Cortex of kidney (tissue), 1 donor: ENCODE measurements at places on chromosomes 4 and X.

DNA sequence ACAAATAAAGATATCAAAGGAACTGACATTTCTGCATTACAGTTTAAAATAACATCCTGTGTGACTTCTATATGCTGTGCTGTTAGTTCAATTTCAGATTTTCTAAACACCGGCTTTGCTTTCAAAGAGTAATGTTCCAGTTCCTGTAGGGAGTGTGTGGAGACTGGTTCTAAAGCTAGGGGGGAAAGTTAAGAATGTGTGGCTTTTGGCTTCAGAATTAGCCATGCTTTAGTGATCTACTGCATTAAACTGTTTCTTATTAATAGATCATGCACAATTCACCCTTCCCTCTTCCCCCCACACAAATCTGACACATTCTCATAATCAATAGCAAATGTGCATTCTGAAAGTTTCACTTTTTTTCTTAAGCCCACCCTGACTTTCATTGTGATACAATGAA is 32.0 kb upstream of the DKK2 start:
- no peak for DNase-seq

DNA sequence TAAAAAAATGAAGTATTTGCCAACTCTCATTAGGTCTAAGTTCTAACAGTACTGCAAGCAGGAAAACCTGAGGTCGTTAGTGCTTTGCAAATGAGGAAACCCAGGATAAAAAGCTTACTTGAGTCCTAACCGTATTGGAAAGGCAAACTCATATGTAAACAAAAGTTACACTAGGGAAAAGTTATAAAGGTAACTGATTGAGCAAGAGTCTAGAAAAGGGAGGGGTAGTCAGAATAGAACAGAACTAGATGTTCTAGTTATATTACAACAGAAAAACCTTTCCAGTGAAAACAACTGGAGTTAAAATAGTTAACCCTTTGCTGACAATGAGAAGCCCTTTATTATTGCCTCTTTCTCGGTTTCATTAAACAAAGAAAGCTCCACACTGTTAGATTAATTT is 66.4 kb upstream of the MAOA start:
- DNase-seq = no peak

DNA sequence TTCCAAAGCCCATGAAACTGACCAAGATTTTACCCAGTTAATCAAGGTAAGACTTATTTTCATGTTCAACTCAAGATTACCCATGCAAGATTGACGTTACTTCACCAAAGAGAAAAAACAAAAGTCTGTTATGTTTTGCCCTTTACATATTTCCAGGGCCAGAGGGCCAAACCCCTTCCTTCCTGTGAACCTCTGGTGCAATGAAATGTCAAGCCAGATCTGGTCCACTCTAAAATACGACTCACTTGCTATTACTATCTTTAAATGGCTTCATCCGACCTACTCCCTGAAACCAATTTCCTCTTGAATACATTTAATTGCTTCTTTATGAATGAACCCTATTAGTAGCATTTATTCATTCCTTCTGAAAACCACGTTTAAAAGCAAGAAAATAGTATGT is 33.0 kb downstream of the TSPAN5 start:
- DNase-seq = no peak

DNA sequence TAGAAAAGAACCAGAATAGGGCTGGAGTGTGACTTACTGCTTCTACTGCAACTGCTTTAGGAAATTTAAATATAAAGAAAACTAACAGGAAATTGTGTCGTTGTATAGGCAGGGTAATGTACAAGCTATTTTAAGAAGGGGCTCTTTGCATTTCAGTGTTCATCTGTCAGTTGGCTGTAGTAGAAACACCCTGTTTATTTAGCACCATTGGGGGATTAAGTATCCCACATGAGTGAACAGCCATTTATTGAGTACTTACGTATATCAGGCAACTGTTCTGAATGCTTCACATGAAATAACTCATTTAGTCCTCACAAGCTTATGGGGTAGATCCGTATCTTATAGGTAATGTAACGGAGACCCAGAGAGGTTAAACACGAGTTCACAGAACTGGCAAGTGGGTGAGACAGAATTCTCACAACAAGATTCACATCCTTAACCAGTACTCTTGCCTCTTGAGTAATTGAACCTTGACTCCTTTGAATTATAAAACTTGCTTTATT is 23.9 kb downstream of the STIM2 start:
- DNase-seq = no peak

- DNase-seq = no peak
Observed at GRCh38 chr4:4864443-4864939, 5.0 kb downstream of the MSX1 start.

DNA sequence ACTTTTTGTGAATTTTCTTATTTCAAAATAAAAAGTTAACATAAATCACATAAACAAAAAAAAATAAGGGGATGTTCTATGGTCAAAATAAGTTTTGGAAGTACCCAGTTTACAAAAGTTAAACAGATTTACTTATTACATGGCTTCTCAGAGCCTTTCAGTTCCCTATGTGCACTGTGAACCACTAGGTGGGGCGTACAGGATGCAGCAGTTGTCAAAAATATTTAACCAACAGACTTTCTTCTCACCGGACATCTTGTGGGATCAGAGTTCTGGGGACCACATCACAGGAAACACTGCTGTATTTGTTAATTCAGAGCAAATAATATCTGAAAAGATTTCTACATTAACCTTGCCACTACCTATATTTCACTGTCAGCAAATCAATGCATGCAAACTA is 74.1 kb downstream of the SMARCA1 start:
- no peak for DNase-seq

GRCh38 chrX:150692831-150693724 is at the start of gene MTMR1:
TSS of gene MTMR1 (plus strand) at chrX:150693396. CDS start at chrX:150693531, 135 bp downstream.
- DNase-seq = no peak

DNA sequence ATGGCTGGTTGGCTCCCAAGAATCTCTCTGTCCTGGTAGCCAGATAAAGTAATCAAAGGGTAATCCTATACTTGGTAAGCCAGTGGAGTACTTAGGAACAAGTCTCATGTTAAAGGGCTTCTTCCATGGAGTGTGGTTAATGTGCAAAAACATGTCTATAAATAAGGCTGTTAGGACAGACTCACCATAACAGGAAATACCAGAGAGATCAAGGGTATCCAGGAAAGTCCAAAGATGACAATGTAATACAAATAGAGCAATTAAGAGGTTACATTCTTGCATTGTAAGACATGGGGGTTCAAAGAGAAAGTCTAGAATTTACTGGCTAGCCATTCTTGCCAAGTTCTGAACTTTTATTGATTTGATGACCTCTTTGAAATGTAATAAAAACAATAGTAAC is 61.9 kb upstream of the ZCCHC13 start:
- DNase-seq = no peak

GRCh38 chr4:7887436-7887835 is 52.2 kb downstream of the AFAP1 start:
- DNase-seq = no peak

- DNase-seq = no peak
Observed at GRCh38 chrX:103253608-103254007, 1.3 kb downstream of the TCEAL8 start.

DNA sequence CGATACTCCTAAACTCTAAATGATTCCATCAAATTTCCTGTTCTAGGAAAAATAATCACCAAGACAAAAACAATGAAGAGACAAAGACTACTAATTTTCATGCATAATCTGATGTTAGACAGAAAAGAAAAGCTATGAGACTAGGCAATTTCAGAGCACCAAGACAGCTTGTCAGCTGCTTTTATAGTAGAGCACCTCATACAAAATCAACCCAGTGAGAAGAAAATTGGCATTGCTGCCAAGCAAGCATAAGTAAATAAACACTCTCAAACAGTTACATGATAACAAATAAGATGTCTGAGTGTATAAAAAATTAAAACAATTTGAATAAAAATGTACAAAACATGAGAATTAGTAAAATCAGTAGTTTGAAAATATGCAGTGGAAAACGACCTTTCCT is 1544.6 kb downstream of the C4orf33 start:
- DNase-seq = no peak

DNA sequence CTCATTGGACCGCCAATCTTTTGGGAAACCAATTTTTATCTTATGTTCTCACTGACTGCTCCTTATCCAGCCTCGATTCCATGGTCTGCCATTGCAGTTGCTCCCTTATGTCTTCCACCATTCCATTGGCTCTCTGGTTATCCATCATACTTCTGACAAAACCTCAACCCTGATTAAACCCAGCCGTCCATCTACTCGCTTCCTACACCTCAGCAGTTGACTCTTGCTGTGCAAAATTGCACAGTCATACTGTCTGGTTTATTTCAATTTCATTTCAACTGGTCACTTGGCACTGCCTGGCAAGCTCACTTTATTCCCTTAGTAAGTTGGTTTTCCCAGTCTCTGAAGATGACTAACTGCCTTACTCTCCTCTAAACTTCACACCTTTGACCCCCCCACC is 26.2 kb downstream of the ARL9 start:
- no peak for DNase-seq

DNA sequence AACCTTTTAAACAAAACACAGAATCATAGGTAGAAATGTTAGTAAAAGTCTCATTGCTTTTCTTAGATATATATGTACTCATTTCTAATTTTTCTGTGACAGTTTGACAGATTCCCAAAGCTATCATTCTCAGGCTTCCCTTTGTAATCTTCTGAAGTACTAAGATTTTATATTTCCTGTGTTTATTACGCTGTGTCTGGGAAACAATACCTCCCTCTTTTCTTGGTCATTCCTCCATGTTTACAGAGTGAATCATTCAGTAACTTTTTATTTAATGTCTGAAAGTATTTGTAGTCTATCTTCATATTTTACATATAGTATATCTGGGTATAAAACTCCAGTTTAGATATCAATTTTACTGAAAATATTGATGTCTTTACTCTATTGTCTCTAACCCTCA is 1826.3 kb upstream of the IGFBP7 start:
- no peak for DNase-seq

GRCh38 chr4:24197955-24198354 is 308.1 kb upstream of the PPARGC1A start:
- DNase-seq = no peak

GRCh38 chr4:81164623-81165416 is 50.2 kb downstream of the PRKG2 start:
- DNase-seq = no peak

DNA sequence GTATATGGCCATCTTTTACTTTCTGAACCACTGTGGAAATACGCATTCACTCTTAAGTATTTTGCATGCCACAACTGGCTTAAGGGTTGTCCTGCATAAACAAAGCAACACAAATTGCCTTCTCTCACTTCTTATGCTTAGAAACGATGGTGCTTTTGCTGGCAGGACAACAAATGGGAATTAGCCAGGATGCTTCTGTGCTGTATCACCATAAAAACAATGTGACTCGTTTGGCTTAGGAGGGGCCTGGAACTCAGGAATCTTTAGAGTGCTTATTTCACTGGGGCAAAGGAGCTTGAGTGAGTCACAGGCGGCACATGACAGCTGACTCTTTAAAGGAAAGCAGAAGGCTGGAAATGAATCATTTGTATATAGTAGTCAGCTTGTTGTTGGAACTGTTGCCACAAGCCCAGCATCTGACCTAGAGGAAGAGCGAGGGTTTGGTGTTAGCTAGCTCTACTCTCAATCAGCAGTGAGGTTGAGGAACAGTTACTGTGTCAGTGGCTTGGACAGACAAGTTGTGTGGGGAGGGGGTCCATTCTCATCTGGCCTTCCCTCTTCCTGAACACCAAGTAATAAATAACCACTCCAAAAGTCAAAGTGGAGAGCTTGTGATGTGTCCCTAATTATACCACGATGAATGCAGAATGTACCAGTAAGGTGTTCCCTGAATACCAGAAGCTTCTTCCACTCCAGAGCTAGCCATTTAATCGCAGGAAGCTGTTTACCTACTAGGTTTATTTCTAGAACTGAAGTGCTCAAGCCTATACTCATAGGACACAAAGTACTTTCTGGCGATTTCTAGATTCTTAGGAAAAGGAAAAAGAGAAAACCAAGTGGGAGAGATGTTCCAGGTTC is 293.1 kb downstream of the CAMK2D start:
- DNase-seq = no peak

GRCh38 chrX:143663755-143664154 is 27.9 kb upstream of the SLITRK4 start:
- no peak for DNase-seq

GRCh38 chr4:2484185-2484584 is 15.3 kb downstream of the RNF4 start:
- DNase-seq = no peak

DNA sequence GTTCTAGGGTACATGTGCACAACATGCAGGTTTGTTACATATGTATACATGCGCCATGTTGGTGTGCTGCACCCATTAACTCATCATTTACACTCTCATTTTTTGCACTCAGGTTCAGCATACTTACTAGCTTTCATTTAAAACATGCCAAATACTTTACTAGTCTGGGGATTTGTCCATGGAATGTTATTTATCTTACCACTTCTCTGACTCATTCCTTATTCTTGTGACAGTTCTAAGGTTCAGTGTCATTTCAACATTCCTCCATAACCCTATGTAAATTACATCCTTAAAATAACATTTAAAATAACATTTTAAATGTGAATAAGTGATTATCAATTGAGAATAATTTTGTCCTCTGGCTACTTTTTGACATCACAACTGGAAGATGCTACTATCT is 19.5 kb upstream of the SYTL5 start:
- DNase-seq = no peak

- DNase-seq = no peak
Observed at GRCh38 chr4:52925531-52925968, 63.4 kb downstream of the RASL11B start.

DNA sequence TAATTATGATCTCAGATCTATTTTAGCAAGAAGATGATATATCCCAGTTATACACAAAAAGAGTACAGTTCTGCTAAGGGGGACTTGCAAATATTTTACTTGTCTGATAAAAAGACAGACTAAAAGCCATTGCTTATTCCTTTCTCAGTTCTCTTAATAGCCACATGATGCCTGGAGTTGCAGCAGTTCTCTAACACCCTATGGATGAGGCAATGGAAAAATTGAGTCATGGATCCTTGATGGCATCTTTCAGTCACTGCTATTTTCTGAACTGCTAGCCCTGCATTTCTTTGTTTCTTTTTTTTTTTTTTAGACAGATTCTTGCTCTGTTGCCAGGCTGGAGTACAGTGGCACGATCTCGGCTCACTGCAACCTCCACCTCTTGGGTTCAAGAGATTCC is 1956.7 kb downstream of the C4orf33 start:
- no peak for DNase-seq

DNA sequence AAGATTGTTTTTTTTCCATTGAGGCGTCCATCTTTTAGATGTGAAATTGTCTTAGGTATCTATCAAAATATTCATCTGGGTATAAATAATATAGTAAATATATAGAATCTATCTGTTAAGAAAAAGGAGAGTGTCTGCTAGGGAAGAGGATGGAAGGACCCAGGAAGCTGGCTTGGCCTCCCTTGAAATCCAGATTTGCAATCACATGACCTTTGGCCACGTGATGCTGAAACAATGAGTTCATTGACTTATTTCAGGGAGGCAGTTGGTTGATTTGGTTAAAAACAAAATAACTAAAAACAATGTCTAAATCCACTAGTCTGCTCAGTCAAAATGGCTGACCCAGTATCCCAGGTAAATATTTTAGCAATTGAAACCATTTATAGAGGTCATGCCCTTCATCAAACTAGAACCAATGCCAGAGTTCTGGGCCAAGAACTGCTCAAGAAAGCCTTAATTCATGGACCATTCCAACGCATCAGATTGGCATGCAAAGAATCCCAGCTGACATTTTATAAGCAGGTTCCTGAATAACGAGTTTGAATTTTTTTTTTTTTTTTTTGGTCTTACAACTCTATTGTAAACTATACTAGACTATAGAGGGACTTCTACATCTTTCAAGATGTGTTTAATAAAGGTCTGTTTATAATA is 172.7 kb downstream of the MID1 start:
- no peak for DNase-seq

GRCh38 chrX:21963731-21964405 is 23.4 kb downstream of the SMS start:
- no peak for DNase-seq

- DNase-seq = no peak
Observed at GRCh38 chrX:93332329-93332728, 341.0 kb downstream of the NAP1L3 start.
